ENCODE measurements at places on chromosomes 12 and 14.

DNA sequence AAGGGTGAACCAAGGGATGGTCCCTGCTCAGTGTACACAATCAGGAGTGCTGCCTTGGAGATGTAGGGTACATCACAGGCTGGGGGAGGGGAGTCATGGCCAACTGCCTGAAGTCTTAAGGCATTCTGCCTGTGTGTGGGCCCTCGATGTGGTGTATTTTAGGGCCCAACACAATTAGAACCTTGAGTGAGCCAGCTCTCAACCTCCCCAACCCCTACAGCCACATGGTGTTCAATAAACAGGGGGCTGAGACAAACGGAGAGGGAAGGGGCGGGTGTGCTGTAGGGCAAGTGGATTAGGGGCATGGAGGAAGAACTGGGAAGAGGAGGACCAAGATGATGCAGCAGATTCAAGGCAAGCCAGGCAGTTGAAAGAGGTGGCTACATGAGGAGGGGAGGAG, 8.6 kb upstream of the CHD4 start:
- no peak for DNase-seq

- DNase-seq = no peak
Observed at GRCh38 chr12:94038605-94039004, 109.8 kb upstream of the PLXNC1 start.

DNA sequence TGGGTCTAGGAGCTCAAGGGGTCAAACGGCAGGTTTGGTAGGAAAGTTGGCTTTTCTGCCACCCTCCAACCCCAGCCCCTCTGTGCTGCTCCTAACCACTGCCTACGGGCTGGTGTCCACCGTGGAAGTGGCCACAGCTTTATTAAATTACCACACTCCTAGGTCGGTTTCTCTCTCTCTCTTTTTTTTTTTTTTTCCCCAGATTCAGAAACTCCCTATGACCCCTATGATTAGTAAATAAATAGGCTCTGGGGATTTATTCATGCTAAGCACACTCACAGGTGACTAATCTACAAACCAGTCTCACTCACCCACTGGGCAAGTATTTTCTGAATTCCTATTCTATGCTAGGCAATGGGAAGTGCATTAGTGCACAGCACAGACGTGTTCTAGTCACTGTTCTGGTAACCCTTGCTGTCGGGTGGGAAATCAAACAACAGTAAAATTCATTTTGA, 8.7 kb upstream of the DDX47 start:
- peak; percentile 99 for DNase-seq

DNA sequence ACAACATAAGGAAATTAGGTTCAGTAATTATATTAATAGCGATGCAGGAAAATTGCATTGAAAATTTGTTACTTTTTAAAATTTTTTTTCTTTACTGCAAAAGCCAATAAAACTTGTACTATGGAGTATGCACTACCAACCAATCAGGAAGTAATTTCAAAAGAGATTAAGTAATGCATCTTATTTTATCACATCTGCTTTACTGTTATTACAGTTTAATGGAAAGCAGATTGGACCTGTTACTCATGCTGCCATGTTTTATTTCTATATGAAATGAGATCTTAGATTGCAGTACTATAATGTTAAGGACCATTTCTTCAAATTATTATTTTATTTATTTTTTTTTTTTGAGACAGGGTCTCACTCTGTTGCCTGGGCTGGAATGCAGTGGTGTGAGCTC, 1.7 kb upstream of the STRN3 start:
- no peak for DNase-seq

DNA sequence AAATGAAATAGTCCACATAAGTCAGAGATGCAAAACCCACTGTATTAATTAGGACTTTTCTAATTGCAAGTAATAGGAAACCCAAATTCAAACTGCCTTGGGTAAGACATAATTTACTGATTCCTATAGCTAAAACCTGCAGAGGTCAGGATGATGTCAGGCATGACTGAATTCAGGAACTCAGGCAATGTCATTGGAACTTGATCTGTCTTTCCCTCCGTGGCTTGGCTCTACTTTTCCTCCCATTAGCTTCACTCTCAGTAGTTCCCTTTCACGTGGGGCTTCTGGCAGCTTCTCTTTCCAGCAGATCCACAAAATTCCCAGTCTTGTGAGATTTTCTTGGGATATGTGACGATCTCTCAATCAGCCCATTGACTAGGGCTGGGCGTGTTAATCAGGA, 2.4 kb upstream of the JDP2 start:
- DNase-seq = no peak

GRCh38 chr12:129788506-129789084, 115.2 kb downstream of the TMEM132D start:
- DNase-seq = peak; percentile 50

DNA sequence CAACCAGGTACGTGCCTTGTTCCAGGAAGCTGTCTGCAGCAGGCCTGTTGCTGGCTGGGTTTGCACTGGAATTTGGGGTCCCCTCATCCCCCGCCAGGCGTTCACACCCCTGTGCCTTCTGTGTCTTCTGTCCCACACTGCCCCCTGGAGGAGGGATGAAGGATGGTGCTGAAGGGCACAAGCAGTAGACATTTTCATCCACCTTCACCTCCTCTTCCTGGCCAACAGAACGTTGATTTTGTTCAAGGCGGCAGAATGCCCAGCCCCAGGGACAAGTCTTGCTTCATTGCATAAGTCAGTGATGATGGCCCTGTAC, 122.1 kb downstream of the CALM1 start:
- DNase-seq = peak; percentile 20

GRCh38 chr12:51210690-51211395, 7.0 kb downstream of the POU6F1 start:
- no peak for DNase-seq

- DNase-seq = peak; percentile 65
Observed at GRCh38 chr12:40691913-40692764, at the start of gene CNTN1. Gene CNTN1 (plus strand): TSS chr12:40692439.

GRCh38 chr14:68780358-68781160, 12.3 kb downstream of the ZFP36L1 start:
- DNase-seq = peak; percentile 77

GRCh38 chr14:68076451-68076850, 256.9 kb downstream of the RAD51B start:
- peak; percentile 26 for DNase-seq
